Activated CD4-positive, alpha-beta T cell treated with anti-CD3 and anti-CD28 coated beads for 24 hours (primary cell): ENCODE measurements at places on chromosomes 16 and 17.

GRCh38 chr16:1724491-1724890, 18.5 kb downstream of the MAPK8IP3 start:
- DNase-seq: no peak

GRCh38 chr17:63631626-63632025, 9.4 kb downstream of the MAP3K3 start:
- DNase-seq: no peak

- DNase-seq: peak; percentile 35
Observed at GRCh38 chr17:16352303-16352666, 984 bp downstream of the CENPV start.

DNA sequence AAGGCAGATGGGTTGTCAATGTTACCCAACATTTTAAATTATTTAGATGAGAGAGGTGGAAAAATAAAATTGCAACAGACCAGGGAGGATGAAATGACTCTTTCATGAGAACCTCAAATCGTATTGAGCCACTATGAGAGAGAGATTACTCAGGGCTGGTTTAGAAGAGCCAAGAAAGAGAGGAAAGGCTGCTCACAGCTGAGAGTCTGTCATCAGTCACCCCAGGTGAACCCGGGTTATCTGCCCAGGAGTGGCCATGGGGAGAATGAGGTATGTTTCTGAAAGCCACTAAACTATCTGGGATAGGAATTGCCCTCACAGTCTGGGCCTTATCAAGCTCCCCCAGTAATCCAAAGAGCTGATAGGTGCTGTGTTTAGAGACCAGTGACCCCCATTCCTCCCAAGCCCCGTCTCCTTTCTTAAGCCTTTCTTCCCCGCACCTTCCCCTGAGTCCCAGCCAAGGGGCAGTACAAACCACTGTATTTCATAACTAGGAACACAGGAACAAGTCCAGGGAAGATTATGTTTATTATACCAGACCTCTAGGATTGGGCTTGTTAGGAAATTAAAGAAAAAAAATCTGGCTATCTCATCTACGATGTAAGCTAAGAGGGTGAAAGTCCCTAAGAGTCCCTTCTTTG, 158.9 kb upstream of the NOL11 start:
- DNase-seq: no peak

DNA sequence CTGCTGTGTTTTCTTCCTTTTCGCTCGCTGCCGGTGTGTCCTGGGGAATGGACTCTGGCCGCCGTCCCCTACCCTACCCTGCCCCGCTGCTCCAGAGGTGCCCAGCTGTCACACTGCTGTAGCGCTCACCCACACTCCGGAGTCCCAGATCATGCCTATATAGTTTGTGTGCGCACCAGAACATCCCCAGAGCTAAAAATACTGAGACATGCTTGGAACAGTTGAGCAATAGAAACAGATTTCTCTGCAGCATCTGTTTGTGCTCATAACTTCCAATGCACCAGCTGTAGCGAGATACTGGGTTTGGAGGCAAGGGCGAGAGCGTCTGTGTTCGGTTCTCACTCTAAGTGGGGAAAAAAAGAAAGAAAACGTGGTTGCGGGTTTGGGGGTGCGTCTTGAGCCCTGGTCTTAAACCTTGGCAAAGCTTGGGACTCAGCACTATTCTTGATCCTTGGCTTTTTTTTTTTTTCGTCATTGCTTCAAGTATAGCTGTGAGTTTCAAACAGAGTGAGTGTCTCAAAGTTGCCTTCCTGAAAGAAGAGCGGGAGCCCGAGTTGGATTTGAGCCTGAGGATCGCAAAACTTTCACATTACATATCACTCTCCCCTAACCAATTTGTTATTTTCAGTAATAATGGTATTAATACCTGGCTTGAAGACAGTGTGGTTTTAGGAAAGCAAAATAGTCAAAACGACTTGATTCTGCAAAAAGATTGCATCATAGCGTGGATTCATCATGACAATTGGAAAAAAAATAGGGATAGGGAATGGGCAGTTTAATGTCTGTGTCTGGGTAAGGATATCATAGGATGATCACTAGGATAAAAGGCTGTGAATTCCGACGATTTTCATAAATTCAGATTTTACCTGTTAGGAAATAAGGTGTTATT, 621 bp downstream of the KCNJ2 start:
- DNase-seq: no peak

GRCh38 chr17:82874011-82874835, 34.4 kb upstream of the ZNF750 start:
- DNase-seq: no peak

DNA sequence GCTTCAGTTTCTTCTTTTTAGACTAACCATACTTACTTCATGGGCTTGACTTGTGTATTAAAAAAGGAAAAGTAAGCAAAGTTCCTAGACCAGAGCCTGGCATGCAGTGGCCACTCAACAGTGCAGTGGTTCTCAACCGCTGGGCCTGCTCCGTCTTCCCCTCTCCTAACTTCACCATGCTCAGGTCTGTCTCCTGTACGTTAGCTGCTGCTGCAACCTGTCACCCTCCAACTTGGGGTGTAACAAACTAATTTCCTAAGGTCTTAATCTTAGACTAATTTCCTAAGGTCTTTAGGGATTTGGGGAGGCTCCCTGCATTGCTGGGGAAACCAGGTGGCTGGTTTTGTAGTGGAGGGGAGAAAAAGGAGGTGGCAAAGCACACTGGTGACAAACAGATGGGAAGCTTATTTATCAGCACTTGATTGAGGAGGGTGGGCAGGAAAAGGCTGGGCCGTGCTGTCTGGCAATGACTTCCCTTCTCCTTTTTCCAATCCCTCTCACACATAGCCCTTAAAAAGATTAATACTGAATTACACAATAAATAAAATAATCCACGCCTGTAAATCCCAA, 2.2 kb upstream of the ARL4D start:
- DNase-seq: no peak

GRCh38 chr17:10349403-10349802, 23.4 kb downstream of the MYH13 start:
- no peak for DNase-seq

- DNase-seq: no peak
Observed at GRCh38 chr17:78172249-78173051, 4.1 kb downstream of the SYNGR2 start.

GRCh38 chr17:80890196-80890920, 101.3 kb upstream of the CHMP6 start:
- no peak for DNase-seq

- no peak for DNase-seq
Observed at GRCh38 chr16:72552654-72553053, 380.7 kb upstream of the PMFBP1 start.

GRCh38 chr17:80649672-80650330, 105.2 kb downstream of the RPTOR start:
- peak; percentile 77 for DNase-seq

GRCh38 chr17:53548252-53548651, 274.5 kb upstream of the KIF2B start:
- no peak for DNase-seq

GRCh38 chr16:89593841-89594240, 18.3 kb downstream of the CPNE7 start:
- DNase-seq: no peak

- DNase-seq: no peak
Observed at GRCh38 chr17:8277317-8277716, 11.2 kb upstream of the RANGRF start.

- no peak for DNase-seq
Observed at GRCh38 chr16:53153130-53153529, 98.3 kb downstream of the CHD9 start.

- DNase-seq: no peak
Observed at GRCh38 chr16:86025706-86026105, 126.7 kb downstream of the IRF8 start.

DNA sequence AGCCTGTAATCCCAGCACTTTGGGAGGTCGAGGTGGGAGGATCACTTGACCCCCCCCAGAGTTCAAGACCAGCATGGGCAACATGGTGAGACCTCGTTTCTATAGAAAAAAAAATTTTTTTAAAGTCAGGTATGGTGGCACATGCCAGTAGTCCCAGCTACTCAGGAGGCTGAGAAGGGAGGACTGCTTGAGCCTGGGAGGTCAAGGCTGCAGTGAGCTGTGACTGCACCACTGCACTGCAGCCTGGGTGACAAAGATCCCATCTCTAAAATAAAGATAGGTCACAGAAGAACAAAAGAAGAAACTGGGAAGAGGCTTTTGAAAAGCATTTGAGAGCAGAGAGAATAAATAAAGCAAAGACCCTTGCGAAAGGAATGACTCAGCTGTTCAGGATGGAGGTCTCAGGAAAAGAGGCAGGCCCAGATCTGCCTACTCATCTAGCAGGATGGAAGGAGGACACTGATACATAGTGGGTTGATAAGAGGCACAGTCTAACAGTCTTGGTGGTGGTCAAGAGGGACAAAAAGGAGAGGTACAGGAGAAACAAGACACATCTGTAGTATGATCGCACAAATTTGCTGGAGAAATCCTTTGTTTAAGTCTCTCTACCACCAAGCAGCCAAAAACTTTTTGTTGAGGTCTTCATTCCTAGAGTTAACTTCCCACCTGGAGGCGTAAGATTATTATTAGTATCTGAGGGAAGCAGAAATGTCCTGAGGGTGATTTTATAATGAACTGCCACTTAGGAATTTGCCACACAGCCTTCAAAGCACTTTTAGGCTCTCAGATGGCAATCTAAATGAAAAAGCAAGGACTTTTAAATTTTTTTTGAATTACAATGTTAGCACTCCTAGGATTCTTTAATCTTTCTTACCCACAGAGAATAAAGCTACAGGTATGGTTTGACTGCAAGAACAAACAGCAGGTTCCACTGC, 17.6 kb downstream of the ZSWIM7 start:
- no peak for DNase-seq

- DNase-seq: no peak
Observed at GRCh38 chr16:78654929-78655328, 555.5 kb downstream of the WWOX start.

DNA sequence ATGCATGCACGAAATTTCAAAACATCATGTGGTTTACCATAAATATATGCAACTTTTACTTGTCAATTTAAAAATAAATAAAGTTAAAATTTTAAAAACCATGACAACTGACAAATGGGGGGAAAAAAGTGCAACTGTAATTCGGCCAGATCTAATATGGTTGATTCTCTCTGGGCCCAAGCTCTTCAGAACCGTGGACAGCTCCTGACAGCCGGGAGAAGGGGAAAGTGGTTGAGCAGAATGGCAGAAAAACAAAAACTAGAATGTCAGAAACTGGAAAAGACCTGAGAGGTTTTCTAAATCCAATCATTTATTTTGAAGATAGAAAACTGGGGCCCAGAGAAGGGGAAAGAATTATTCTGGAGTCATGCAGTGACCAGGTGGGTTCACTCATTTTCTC, 126.6 kb downstream of the TMEM132E start:
- DNase-seq: no peak

DNA sequence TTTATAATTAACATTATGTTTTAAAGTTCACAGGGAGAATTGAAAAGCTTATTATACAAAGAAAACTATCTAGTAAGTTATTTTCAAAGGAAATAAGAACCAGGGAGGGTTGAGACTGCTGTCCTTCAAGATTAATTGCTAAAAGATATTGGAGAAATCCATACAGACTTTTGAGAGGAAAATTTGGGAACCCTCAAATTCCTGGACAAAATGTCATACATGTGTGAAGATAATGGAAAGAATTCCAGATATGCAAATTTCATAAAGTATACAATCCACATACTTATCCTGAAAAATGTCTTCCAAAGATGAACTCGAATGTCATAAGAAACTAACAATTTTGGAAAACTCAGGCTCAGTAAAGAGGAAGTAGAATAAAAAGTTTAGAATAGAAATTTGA, 213.8 kb downstream of the HS3ST3A1 start:
- no peak for DNase-seq

DNA sequence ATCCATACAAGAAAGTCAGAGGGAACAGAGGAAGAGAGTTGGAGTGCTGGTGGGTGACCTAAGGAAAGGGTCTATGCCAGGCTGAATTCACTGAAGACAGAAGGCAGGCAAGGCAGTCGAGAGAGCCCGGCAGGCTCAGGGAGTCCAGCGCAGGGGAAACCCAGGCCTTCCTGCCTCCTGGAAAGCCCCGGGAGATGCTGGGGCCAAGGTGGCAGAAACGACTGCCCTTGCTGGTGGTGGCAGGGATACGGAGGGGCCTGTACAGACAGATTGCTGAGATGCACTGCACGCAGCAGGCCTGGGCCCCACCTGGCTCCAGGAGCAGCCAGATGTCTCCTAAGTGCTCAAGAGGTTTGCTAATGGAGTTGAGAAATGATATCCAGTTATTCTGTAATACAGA, 59.8 kb downstream of the GTF3C1 start:
- DNase-seq: no peak

- DNase-seq: no peak
Observed at GRCh38 chr17:14299280-14300141, 1.4 kb upstream of the HS3ST3B1 start.

DNA sequence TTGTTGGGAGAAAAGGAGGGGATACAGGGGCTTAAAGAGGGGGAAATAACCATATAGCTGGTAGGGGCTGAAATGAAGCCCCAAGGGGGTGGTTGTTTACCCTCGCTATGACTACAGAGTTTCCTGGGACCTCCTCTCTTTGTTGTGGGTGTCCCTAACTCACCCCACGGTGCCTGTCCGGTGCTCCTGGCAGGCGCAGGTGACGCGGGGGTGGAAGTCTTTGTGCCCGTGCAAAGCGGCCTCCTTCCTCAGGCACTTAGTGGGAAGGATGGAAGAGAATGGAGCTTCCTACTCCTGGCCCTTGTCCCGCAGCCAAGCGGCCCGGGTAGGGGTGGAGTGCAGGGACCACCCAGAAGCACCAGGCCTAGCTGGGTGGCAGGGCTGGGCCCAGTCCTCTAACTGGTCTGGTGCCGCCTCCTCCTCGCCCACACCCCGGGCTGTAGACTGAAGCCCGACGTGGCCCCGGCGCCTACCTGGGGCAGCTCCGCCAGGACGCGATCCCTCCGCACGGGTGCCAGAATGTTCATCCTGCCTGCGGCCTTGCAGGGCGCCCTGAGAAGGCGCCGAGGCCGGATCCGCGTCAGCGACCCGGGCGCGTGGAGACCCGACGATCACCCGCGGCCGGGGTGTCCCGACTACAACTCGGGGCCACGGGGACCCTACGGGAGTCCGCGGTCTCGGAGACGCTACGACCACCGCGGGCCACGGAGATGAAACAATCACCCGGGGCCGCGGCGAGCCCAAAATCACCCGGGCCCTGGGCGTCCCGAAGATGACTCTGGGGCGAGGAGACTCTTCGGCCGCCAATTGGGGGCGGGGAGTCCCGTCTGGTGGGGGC, 709 bp downstream of the RAB34 start:
- no peak for DNase-seq

- DNase-seq: no peak
Observed at GRCh38 chr16:82470016-82470415, 156.8 kb upstream of the CDH13 start.

DNA sequence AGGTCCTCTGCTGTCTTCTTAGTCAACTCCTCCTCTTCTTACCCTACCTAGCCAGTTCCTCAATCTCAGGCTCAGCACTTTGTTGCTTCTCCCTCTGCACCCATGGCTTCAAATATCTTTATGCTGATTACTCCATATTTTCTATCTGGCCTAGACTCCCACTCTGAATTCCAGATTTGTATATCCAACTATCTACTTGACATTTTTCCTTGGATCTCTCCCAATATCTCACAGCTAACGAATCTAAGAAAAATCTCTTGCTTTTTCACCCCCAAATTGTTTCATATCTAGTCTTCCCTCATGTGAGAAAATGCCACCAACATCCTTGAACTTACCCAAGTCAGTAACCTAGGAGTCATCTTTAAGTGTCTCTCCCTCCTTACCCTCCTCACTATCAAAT, 176.4 kb upstream of the ERCC4 start:
- DNase-seq: no peak
